ENCODE measurements at places on chromosomes 5 and 9. TPM values are rescaled to one million over a fixed set of nuclear protein-coding genes. Genes with fewer than 3 reads are reported as not detected.

HRH2 gene
- 16.9 TPM for total RNA-seq

JAK2 gene
- 19.4 TPM for total RNA-seq

TPPP gene
- 0.21 TPM for total RNA-seq

FABP6 gene
- not detected for total RNA-seq

ADAMTSL1 gene
- total RNA-seq = not detected

PDE8B gene
- total RNA-seq = not detected

- peak; percentile 30 for DNase-seq
- H3K36me3 ChIP-seq = peaks cover 11% of the 10 kb centered on the region
- no peak overlapping the region for H3K27ac ChIP-seq
- H3K27me3 ChIP-seq = no peaks in the 10 kb centered on the region
Observed at GRCh38 chr9:86287013-86287412, 4.7 kb upstream of the ISCA1 start.

- peak overlapping the region; percentile 87 for H3K4me3 ChIP-seq
- no peaks in the 10 kb centered on the region for H3K27me3 ChIP-seq
- H3K36me3 ChIP-seq = peaks cover 9% of the 10 kb centered on the region
- H3K27ac ChIP-seq = peak overlapping the region; percentile 81
Observed at GRCh38 chr9:137255448-137256114, 454 bp downstream of the NELFB start.

DNA sequence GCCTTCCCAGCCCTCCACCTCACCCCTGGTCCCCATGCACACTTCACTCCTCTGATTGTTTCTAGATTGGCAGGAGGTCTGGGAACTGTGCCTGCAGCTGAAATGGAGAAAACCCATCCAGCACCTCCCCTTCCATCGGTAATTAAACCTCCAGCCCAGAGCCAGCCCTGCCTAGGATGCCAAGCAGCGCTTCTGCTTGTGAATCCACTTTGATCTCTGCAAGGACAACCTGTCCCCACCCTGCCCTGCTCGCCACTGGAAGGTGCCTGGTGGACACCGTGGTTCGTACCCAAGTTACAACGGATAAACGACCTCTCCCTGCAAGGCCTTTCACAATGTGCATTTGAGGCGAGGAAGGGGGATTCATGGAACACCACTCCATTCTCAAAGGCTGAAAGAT is 50.6 kb downstream of the IRX2 start:
- H3K36me3 ChIP-seq = no peaks in the 10 kb centered on the region
- H3K4me1 ChIP-seq = no peaks in the 10 kb centered on the region
- H3K27ac ChIP-seq = no peak overlapping the region
- peaks cover 6% of the 10 kb centered on the region for H3K27me3 ChIP-seq
- H3K4me3 ChIP-seq = no peak overlapping the region

DNA sequence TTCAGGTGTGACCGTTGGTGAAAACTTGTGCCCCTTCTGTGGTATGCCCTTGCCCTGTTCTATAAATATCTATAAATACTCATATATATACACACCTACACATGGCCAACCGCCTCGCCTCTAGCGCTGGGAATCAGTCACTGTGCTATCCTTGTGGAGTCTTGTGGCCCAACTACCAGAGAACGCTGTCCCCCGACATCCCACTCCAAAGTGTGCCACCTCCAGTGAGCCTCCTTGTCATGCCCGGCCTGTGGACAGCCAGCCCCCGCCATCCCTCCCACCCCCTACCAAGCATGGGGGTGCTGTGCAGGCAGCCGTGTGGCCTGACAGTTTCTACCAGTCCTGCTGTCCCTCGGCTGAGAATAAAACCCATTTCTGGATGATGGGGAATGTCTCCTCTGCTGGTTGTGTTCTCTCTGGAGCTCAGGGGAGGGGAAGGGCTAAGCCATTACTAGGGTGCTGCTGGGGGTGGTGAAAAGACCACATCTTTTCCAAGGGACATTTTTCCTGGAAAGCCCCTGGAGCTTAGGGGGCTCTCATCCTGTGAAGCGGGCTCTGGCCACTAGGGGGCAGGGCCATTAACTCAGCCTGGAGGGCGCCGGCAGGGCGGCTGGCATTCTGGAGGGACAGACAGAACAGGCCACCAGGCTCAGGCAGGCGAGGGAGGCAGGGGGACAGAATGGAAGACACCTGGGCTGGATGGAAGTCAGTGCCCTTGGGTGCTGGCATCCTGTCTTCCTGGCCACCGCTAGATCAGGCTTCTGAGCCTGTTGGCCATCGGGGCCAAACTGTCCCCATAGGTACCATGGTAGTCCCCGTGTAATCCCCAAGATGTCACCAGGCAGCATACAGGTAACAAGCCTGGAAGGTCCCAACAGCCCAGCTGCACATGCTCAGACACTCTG is 20.7 kb downstream of the GOLGA2 start:
- H3K36me3 ChIP-seq = peaks cover 9% of the 10 kb centered on the region
- H3K4me3 ChIP-seq = no peak overlapping the region
- peaks cover 4% of the 10 kb centered on the region for H3K4me1 ChIP-seq
- no peak overlapping the region for H3K27ac ChIP-seq
- peaks cover 5% of the 10 kb centered on the region for H3K27me3 ChIP-seq

GRCh38 chr5:142777099-142777498 is 6.9 kb downstream of the ARHGAP26 start:
- H3K27me3 ChIP-seq = no peaks in the 10 kb centered on the region
- H3K4me3 ChIP-seq = no peak overlapping the region

GRCh38 chr5:65359569-65359968 is 122.2 kb downstream of the ADAMTS6 start:
- DNase-seq = no peak
- H3K4me1 ChIP-seq = no peaks in the 10 kb centered on the region
- no peak overlapping the region for H3K27ac ChIP-seq
- peaks cover 2% of the 10 kb centered on the region for H3K27me3 ChIP-seq
- no peak overlapping the region for H3K4me3 ChIP-seq
- no peaks in the 10 kb centered on the region for H3K36me3 ChIP-seq

- no peak overlapping the region for H3K4me3 ChIP-seq
- H3K27ac ChIP-seq = no peak overlapping the region
Observed at GRCh38 chr9:81256368-81256767, 433.0 kb downstream of the TLE1 start.

DNA sequence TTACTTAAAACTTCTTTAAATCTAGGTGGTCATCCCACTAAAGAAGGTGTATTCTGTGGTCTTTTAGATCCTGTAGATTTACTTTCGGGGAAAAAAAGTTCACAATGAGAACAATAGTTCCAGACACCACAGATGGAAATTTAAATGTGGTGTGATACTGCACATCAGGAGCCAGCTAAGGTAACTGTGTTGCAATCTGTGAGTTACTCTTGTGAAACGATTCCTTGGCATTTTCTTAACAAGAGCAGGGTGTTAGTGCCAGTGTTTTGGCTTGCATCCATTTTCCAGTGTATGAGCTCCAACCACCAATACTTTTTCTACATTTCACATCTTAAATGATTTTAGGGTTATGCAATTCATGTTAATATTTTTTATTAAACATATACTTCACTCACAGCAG is 674.5 kb downstream of the CETN3 start:
- no peaks in the 10 kb centered on the region for H3K27me3 ChIP-seq
- H3K27ac ChIP-seq = no peak overlapping the region
- no peak overlapping the region for H3K4me3 ChIP-seq

GRCh38 chr5:142530904-142531303 is 155.0 kb downstream of the FGF1 start:
- no peak overlapping the region for H3K4me3 ChIP-seq
- no peak for DNase-seq
- H3K27ac ChIP-seq = no peak overlapping the region
- no peaks in the 10 kb centered on the region for H3K27me3 ChIP-seq
- H3K36me3 ChIP-seq = no peaks in the 10 kb centered on the region

GRCh38 chr9:106420511-106420944 is 442.4 kb upstream of the ZNF462 start:
- peaks cover 2% of the 10 kb centered on the region for H3K27me3 ChIP-seq
- peak; percentile 39 for DNase-seq
- no peak overlapping the region for H3K27ac ChIP-seq
- peaks cover 13% of the 10 kb centered on the region for H3K4me1 ChIP-seq
- H3K36me3 ChIP-seq = no peaks in the 10 kb centered on the region

DNA sequence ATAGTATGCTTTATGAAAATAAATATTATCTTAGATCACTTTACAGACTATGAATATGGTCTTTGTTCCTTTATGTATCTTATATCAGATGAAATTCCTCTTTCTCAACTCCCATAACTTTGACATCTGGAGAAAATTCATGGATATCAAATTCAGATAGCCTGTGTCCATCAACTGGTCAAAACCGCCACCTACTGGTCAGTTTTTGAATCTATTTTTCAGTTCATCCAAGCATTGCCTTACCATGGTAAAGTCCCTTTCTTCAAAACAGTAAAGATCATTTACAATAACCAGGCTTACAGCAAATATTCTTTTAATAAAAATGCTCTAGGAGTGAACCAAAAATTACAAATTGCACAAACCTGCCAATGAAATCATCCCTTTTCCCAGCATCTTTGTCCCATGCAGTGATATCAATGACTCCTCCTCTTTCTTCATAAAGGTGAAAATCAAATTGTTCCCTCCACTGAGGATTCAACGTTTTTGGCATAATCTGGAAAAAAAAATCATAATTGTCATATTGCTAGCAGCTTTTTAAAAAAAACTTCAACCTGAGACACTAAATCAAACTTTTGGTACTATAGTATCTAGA is 290.5 kb downstream of the SLF1 start:
- no peaks in the 10 kb centered on the region for H3K27me3 ChIP-seq
- H3K27ac ChIP-seq = no peak overlapping the region
- DNase-seq = peak; percentile 14
- no peaks in the 10 kb centered on the region for H3K36me3 ChIP-seq
- H3K4me1 ChIP-seq = no peaks in the 10 kb centered on the region
- H3K4me3 ChIP-seq = no peak overlapping the region

GRCh38 chr9:115891929-115892328 is 261.7 kb upstream of the PAPPA start:
- no peaks in the 10 kb centered on the region for H3K27me3 ChIP-seq
- no peak overlapping the region for H3K27ac ChIP-seq
- H3K36me3 ChIP-seq = no peaks in the 10 kb centered on the region
- DNase-seq = no peak

DNA sequence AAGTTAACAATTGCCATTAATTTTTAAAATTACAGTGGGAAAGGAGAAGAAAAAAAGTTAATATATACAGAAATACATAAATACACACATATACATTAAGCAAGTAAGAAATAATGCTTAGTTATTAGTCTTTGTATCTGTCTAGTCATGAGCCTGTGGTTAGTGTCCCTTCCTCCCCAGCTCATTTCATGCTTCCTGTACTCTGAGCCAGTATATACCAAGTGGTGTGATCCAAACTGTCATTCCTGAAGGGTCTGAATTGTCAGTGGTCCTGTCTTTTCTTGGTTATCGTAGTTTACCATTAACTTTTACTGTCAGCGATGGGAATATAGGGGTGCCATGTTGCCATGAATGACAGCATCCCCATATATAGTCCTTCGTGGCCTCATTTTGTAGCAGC is 24.2 kb upstream of the STOM start:
- no peak for DNase-seq
- H3K4me1 ChIP-seq = peaks cover 7% of the 10 kb centered on the region
- no peaks in the 10 kb centered on the region for H3K36me3 ChIP-seq

GRCh38 chr5:155522540-155522939 is 509.0 kb downstream of the KIF4B start:
- no peaks in the 10 kb centered on the region for H3K36me3 ChIP-seq
- H3K4me3 ChIP-seq = no peak overlapping the region
- no peaks in the 10 kb centered on the region for H3K4me1 ChIP-seq
- no peak overlapping the region for H3K27ac ChIP-seq
- no peak for DNase-seq
